IMR-90 (cell line): ENCODE measurements at places on chromosomes 1 and 21. TPM values are rescaled to one million over a fixed set of nuclear protein-coding genes. Genes with fewer than 3 reads are reported as not detected.

GRCh38 chr1:160837558-160838205 is 25.0 kb downstream of the CD244 start:
- H3K27me3 ChIP-seq, result peaks cover 8% of the 10 kb centered on the region
- DNase-seq, result no peak
- no peaks in the 10 kb centered on the region for H3K4me1 ChIP-seq
- no peaks in the 10 kb centered on the region for H3K36me3 ChIP-seq
- H3K4me3 ChIP-seq, result no peak overlapping the region
- H3K27ac ChIP-seq, result no peak overlapping the region

GRCh38 chr1:80023358-80023757 is 1016.8 kb upstream of the ADGRL4 start:
- H3K27ac ChIP-seq, result no peak overlapping the region
- H3K36me3 ChIP-seq, result no peaks in the 10 kb centered on the region
- no peaks in the 10 kb centered on the region for H3K27me3 ChIP-seq
- H3K4me1 ChIP-seq, result no peaks in the 10 kb centered on the region
- DNase-seq, result no peak
- H3K4me3 ChIP-seq, result no peak overlapping the region

DNA sequence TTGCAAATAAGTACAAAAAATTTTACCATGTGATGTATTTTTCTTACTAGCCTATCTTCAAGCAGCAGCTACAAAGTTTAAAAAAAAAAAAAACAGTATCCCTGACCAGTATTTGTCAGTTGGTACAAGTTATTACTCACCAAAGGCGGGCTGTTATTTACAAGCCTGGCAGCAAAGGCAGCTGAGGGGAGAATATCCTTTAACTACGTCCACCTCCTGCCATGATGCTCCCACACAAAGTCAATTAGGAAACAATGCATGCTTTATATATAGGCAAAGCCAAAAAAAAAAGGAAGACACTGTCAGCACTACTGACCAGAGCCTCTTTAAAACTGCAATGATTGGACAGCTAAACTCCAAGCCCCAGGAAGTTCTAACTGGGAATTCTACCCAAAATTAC is 13.7 kb downstream of the PSMA5 start:
- DNase-seq, result no peak
- H3K27me3 ChIP-seq, result no peaks in the 10 kb centered on the region
- H3K4me3 ChIP-seq, result no peak overlapping the region
- H3K27ac ChIP-seq, result no peak overlapping the region

DNA sequence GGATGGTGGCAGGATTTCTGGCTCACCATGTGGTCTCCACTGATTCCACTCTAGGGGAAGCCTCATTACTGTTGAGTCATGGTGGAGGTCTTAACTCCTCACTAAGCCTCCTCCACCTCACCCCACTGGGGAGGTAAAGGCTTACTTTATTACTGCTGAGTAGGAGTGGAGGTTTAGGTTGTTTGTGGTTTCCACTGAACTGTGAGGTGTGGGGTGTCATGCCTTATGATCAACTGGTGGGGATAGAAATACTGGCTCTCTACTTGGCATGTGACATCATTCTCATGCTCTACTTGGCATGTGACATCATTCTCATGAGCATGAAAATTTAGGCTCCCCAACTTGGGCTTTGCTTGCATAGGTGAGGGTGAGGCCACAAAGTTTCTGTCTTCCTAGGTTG is 35.6 kb downstream of the COL6A1 start:
- H3K4me1 ChIP-seq, result no peaks in the 10 kb centered on the region; the same call in 1 of the 2 replicates
- H3K27me3 ChIP-seq, result peaks cover 3% of the 10 kb centered on the region
- DNase-seq, result no peak
- no peak overlapping the region for H3K4me3 ChIP-seq

- peaks cover 12% of the 10 kb centered on the region for H3K4me1 ChIP-seq
- H3K36me3 ChIP-seq, result no peaks in the 10 kb centered on the region
- H3K27me3 ChIP-seq, result no peaks in the 10 kb centered on the region
Measured at GRCh38 chr1:172383536-172383935, 36.9 kb upstream of the C1orf105 start.

The DRAXIN gene
- under 0.01 TPM in 2 replicates for total RNA-seq
